ENCODE measurements at places on chromosomes 2 and 18.

DNA sequence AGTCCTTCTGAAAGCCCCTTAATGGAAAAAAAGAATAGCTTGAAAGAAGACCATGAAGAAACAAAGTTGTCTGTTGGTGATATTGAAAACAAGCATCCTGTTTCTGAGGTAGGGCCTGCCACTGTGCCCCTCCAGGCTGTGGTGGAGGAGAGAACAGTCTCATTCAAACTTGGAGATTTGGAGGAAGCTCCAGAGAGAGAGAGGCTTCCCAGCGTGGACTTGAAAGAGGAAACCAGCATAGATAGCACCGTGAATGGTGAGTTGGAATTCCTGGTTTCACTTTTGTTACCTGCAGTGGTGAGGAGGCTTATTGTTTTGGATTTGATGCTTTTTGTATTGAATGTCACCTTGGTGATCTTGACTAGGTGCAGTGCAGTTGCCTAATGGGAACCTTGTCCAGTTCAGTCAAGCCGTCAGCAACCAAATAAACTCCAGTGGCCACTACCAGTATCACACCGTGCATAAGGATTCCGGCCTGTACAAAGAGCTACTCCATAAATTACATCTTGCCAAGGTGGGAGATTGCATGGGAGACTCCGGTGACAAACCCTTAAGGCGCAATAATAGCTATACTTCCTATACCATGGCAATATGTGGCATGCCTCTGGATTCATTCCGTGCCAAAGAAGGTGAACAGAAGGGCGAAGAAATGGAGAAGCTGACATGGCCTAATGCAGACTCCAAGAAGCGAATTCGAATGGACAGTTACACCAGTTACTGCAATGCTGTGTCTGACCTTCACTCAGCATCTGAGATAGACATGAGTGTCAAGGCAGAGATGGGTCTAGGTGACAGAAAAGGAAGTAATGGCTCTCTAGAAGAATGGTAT lies 13.3 kb downstream of the SLC20A1 start:
- DNase-seq = no peak

GRCh38 chr2:222398446-222398885 lies 25.9 kb upstream of the SGPP2 start:
- DNase-seq = no peak

- no peak for DNase-seq
Observed at GRCh38 chr2:3036432-3037125, 341.0 kb downstream of the EIPR1 start.

DNA sequence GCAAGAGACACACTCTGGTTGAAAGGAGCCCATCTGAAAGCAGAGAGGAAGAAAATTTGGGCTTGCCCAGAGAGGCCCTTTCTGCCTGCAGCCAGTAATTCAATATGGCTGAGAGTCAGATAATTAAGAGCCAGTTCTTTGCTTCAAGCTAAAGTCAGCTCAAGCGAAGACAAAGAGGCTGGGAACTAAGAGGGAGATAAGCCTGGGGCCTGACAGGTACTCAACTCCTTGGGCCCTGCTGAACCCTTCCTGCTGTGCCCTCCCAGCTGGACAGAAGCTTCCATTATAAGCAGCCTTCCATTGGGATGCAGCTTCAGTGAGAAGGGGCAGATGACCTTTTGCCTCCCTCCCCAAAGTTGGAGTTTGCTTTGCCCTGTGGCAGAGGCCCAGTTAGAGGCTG lies 12.0 kb downstream of the FBXO41 start:
- no peak for DNase-seq

GRCh38 chr2:141522048-141522447 lies 608.8 kb downstream of the LRP1B start:
- DNase-seq = no peak

DNA sequence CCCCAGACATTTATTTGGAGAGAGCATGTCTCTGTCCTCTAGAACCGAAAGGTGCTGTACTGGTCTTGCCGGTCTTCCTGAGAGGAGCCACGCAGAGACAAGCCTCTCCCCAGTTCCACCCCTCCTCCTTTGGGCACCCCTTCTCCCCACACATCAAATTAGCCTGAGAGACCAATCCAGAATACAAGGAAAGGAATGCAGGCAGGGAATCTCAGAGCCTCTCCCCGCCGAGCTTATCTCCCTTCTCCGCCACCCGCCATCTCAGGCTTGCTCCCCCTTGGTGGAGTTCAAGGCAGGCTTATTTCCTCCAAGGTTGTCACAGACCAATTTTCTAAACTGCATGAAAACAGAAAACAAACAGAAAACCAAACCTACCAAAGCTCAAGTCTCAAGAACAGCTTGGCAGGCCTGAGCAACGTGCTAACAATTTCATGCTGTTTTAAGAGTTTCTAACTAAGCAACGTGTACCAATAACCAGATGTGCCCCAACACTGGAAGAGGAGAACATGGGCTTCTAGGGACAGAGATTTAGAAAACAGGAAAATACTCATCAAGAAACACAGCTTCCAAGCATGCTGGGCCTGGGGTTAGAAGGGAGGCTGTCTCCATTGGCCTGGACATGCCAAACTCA lies 124.5 kb upstream of the PKDCC start:
- no peak for DNase-seq

DNA sequence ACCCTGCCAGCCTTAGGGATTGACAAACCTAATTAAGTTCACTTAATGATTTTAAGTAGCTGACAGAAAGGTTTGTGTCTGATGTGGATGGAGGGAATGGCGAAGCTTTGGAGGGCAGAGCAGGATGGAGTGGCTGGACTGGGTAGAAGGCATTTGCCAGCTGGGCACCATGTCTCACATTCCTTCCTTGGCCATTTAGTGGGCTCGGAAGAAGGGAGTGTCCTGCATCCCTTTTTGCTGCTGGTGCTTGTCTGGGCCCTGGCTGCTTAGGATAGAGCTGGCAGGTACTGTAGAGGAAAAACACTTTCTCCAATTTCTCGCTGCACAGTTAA lies 166.7 kb downstream of the CLIP4 start:
- no peak for DNase-seq

GRCh38 chr2:5392658-5393057 lies 299.5 kb upstream of the SOX11 start:
- no peak for DNase-seq
